ENCODE measurements at places on chromosomes 16 and 17. TPM values are rescaled to one million over a fixed set of nuclear protein-coding genes. Genes with fewer than 3 reads are reported as not detected.

The IL4R gene
- 235 TPM for total RNA-seq

The ATAD5 gene
- 1.1 TPM for total RNA-seq

The PMFBP1 gene
- 4.8 TPM for total RNA-seq

The CYBA gene
- 293 TPM for total RNA-seq

The RAPGEFL1 gene
- 220 TPM for total RNA-seq

GRCh38 chr16:3952737-3953131, 72.2 kb upstream of the CREBBP start:
- no peak overlapping the region for H3K4me3 ChIP-seq
- peaks cover 15% of the 10 kb centered on the region for H3K4me1 ChIP-seq
- peak; percentile 21 for DNase-seq
- peaks cover 29% of the 10 kb centered on the region for H3K27me3 ChIP-seq

DNA sequence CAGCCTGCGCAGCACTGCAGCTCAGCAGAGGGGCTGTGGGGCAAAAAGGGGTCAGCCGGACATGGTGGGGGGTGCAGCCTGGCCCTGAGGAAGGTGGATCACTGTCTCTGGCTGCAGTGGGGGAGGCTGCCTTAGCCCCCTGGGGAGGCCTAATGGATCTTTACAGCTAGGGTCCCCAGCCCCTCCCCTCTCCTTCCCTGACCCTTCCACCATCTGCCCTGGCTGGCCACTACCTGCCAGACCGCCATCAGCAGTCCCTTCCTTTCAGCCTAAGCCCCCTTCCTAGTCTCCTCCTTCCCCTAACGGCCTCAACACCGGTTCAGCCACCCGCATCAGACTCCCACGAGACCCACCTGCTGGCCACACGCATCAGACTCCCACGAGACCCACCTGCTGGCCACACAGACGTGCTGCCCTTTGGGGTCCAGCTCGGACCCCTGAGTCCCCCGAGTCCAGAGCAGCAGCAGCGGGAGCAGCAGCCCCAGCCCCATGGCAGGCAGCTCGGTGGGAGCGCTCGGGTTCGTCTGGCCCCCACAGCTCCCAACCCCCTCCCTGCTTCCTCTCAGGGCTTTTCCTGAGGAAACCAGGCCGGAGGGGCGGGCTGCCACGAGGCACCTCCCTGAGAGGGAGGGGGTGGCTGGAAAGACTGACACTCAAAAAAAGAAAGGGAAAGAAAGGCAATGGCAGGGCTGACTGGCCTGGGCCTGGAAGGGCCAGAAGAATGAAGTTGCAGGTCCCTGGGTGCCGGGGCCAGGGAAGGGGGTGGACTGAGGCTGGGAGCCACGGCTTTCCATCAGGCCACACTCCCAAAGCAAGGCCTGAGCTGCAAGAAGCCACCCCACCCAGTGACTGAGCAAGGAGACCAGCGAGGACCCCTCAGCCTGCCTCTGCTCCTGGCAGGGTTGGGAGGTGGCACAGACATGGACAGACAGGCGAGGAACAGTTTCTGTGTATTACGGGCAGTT, at the start of gene SCARF1:
Gene SCARF1, minus strand, starts transcription at position 526 of the 965 bp plus-strand sequence. Its CDS starts 35 bp downstream, at position 491.
- no peak for DNase-seq
- no peaks in the 10 kb centered on the region for H3K36me3 ChIP-seq
- peak within 1 kb of the TSS; percentile 60 for H3K27ac ChIP-seq
- peaks cover 29% of the 10 kb centered on the region for H3K4me1 ChIP-seq
- peak within 1 kb of the TSS; percentile 10 for H3K4me3 ChIP-seq

- no peak overlapping the region for H3K4me3 ChIP-seq
- peaks cover 8% of the 10 kb centered on the region for H3K4me1 ChIP-seq
- H3K36me3 ChIP-seq = no peaks in the 10 kb centered on the region
- no peaks in the 10 kb centered on the region for H3K27me3 ChIP-seq
- no peak overlapping the region for H3K27ac ChIP-seq
These were observed 668.8 kb downstream of the WWOX start for GRCh38 chr16:78768226-78768625.

DNA sequence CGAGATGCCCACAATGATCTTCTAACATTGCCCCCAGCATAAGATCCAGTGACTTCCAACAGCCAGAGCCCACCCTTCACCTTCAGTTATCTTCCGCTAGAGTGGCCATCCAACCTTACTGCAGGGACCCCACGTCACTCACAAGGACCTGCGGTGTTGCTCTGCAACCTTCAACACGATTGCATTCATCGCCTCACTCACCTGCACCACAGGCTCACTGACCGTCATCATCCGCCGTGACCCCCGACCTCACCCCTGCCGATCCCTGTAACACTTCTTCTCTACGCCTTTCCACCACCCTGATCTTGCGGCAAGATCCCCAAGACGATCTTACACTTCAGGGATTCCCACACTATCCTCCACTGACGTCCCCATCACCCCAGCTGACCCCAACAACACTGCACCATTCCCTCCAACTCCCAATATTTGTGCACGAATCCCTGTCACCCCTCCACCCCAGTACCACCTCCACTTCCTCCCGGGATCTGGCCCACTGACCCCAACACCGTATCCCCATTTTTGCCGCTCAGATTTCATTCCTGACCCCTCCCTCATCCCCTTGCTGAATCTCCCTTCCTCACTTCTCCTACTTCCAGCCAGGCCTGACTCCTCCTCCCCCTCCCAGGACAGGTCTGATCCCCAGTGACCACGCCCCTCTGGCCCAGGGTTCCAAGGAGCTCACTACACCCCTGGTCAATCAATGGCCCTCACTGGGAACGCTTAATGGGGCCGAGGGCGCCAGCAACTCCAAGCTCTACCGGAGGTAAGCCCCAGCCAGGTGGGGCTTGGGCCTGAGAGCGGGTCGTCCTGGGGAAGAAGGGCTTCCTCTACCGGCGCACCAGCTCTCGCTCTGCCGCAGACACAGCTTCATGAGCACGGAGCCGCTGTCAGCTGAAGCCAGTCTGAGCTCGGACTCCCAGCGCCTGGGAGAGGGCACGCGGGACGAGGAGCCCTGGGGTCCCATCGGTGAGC, 7.6 kb downstream of the RUNDC3A start:
- H3K4me3 ChIP-seq = no peak overlapping the region
- peaks cover 52% of the 10 kb centered on the region for H3K27me3 ChIP-seq
- H3K4me1 ChIP-seq = peaks cover 10% of the 10 kb centered on the region
- H3K36me3 ChIP-seq = peaks cover 13% of the 10 kb centered on the region
- no peak for DNase-seq

Data from transverse colon (tissue), 4 donors.